Umbilical cord (tissue), 2 donors: ENCODE measurements at places on chromosomes 4 and X.

- no peak for DNase-seq
Observed at GRCh38 chrX:103393487-103393886, 17.1 kb downstream of the BEX3 start.

GRCh38 chrX:45505214-45505613 is 304.5 kb upstream of the DIPK2B start:
- no peak for DNase-seq

- DNase-seq, result no peak
Observed at GRCh38 chrX:47184486-47184885, 9.1 kb upstream of the UBA1 start.

DNA sequence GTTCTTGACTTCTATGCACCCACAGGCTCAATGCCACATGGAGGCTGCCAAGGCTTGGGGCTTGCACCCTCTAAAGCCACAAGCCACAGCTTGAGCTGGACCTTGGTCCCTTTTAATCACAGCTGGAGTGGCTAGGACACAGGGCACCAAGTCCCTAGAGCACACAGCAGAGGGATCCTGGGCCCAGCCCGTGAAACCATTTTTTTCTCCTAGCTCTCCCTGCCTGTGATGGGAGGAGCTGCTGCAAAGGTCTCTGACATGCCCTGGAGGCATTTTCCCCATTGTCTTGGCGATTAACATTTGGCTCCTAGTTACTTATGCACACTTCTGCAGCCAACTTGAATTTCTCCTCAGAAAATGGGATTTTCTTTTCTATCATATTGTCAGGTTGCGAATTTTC is 410.9 kb downstream of the GRID2 start:
- no peak for DNase-seq

DNA sequence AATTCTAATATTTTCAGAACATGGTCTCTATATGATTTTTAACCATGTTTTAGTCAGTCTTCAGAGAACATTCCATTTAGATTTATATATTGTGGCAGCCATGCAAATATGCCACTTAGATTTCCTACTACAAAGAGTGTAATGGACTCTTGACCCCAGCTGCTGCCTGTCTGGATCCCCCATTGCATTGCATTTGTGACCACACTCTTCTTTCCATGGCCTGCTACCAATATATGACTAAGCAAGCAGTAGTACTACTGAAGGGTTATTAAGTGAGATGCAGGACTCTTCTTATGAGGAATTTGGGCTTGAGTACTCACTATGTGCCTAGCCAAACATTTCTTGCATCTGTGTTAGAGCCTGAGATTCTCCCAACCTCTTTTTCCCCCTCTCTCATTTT is 306.8 kb downstream of the PDHA2 start:
- DNase-seq, result no peak

GRCh38 chr4:105106426-105106825 is 40.2 kb upstream of the TET2 start:
- DNase-seq, result no peak
